ENCODE measurements at places on chromosomes 11 and 22.

DNA sequence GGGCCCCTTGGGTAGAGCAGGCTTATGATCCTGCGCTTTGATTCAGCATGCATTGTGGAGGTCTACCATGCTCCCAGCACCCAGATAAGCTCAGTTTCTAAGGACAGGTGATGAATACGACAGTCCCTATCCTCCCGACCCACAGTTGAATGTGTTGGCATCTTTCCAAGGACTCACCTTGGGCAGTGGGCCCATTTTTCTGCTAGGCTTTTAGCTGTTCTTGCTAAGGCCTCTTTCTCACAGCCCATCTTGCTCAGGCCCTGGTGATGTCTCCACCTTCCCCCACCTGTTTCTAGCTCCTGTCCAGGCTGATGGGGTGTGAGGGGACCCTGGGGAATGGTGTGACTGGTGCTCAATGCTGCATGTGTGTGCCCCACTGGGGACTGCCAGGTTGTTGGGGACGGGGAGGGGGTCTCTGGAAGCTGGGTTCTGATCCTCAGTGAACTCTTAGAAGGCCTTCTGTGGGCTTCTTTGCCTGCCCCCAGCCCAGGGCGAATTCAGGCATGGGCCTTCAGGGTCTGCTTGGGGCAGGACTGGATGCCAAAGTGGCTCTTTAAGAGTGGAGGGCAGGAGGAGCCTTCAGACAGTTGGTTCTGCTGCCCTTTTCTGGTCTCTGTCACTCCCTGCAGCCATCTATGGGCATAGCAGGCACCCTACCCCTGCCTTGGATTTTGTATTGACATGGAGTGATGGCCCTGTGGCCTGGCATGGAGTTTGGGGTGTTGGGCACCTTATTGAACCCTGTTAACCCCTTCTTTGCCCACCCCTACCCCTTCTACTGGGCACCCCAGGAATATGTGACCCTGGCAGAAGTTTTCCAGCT lies 33.1 kb downstream of the PHLDB1 start:
- peak; percentile 57 for DNase-seq

GRCh38 chr11:64642871-64643255 lies 51.8 kb downstream of the SLC22A12 start:
- DNase-seq = no peak

DNA sequence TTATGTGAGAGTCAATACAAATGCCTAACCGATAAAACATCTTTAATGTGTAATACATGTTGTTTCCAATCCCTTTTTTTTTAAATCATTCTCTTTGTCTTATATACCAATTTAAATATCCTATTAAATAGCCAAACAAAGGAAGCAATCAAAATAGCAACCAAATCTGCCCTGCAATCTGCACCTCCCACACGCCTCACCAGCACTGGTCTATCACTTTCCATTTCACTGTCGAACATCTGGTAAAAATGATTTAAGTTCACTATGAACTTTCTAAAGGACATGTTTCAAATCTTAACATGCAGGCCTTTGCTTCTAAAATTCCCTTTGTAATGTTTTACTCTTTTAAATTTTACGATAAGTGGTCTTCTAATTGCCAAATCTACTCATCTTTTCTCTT lies 1305.5 kb upstream of the TENM4 start:
- DNase-seq = no peak

GRCh38 chr11:84381666-84382065 lies 1095.5 kb upstream of the CCDC90B start:
- no peak for DNase-seq

DNA sequence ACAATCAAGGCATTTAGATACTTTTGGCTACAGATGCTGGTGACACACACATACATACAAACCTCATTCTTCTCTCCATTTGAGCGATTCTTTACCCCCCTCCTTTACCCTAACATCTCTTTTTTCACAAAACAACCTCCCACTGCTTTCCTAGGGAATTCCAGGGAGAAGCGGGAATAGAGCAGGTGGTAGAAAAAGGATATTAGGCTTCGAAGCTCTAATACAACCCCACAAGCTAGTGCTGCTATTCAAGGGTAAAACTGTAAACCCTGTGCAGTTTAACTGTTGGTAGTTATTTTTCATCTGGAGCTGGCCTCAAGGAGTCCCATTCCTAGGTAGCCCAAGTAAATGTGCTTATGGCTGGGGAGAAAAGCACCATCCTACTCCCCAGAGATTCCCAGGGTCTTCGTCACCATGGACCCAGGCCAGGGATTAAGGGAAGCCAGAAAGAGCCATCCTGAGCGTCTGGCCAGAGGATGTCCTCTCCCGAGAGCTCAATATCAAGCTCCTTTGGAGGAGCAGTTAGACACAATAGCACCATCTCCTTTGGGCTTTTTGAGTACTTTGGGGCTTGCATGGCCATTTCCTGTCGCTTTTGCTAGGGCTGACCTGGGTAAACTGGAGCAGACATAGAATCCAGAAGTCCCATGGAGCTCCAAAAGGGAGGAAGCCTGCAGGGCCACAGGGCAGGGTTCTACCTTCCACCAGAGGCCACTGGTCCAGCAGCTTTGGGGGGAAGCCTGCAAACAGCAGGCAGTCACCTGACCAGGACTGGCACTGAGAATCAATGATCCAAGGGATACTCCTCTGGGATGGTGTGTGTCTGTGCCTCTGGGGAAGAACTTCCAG lies 3.1 kb downstream of the MAML2 start:
- no peak for DNase-seq

GRCh38 chr11:132058211-132058772 lies 687.9 kb downstream of the NTM start:
- DNase-seq = no peak

DNA sequence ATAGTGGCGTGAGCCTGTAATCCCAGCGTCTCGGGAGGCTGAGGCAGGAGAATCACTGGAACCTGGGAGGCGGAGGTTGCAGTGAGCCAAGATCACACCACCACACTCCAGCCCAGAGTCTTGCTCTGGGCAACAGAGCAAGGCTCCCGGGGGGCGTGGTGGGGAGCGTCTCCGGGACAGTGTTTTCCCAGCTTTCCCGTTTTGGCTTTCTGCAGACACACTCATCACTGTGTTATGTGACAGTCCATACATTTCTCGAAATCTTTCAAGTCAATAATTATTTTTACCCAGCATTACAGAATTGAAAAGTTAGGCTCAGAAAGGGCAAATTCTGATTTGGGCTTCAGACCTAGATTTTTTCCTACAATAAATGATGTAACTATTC lies 31.7 kb downstream of the NEAT1 start:
- no peak for DNase-seq
